ENCODE measurements at places on chromosomes 5 and 9.

- no peak for DNase-seq
- no peaks in the 10 kb centered on the region for H3K36me3 ChIP-seq
- peak overlapping the region; percentile 91 for H3K27ac ChIP-seq
- peak overlapping the region; percentile 90 for H3K4me3 ChIP-seq
Measured at GRCh38 chr5:132370971-132371602, 1.6 kb downstream of the SLC22A5 start.

DNA sequence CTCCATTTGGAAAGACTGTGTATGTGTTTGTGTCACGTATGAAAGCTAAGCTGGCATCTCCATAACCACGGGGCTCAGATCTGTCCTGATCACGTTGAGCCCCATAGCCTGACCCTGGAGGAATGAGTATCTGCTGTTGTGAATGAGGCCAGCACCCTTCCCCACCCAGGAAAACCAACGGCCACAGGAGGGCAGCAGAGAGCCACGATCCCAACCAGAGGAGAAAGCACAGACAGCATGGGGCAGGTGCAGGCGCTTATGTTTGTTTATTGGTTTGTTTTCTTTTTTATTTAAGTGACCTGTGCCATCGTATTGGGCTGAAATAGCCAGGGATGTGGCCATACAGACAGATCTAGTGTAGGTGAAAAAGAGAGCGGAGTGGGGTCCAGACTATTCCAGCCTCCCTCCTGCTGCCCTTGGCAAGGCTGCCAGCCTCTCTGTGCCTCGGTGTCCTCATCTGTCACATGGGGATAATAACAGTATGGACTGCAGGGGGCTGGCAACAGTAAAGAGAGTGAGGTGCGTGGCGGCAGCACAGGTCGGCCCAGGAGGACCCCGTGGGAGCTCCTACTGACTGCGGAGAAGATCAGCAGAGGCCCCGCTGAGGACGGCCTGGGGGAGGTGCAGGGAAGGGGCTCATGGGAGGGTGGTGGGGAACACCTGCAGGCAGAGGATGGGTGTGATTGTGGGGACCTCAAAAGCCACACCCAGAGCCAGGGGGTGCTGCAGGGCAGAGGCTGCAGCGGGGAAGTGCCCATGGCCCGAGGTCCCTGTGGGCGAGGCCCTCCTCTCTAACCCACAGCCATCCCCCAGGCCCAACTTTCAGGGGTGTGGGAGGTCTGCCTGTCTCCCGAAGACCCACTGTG is 12.1 kb downstream of the OR2V2 start:
- no peaks in the 10 kb centered on the region for H3K4me1 ChIP-seq
- no peak overlapping the region for H3K4me3 ChIP-seq
- peak overlapping the region; percentile 72 for H3K27ac ChIP-seq

- H3K27me3 ChIP-seq = no peaks in the 10 kb centered on the region
- no peak for DNase-seq
- no peaks in the 10 kb centered on the region for H3K36me3 ChIP-seq
- no peak overlapping the region for H3K4me3 ChIP-seq
Measured at GRCh38 chr9:9950813-9951212, 662.0 kb downstream of the PTPRD start.

DNA sequence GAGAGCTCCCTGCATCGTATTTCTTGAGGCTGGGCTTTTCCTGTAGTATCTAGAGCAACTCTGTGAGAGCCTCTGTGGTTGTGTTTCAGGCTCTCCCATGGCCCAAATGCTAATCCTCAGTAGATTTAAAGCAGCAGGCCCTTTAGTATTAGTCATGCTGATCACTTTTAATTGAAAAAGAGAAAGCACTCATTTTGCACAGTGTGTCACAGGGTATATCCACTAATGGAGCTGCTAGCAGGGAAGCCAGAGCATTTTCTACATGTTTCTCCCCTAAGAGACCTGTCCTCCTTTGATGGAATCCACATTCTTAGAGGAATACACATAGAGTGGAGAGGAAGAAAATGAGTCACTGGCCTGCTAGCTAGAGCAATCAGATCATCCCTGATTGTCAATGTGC is 348.5 kb downstream of the TMEM232 start:
- no peaks in the 10 kb centered on the region for H3K27me3 ChIP-seq
- H3K4me1 ChIP-seq = no peaks in the 10 kb centered on the region
- no peak overlapping the region for H3K27ac ChIP-seq
- H3K4me3 ChIP-seq = no peak overlapping the region
- no peak for DNase-seq

DNA sequence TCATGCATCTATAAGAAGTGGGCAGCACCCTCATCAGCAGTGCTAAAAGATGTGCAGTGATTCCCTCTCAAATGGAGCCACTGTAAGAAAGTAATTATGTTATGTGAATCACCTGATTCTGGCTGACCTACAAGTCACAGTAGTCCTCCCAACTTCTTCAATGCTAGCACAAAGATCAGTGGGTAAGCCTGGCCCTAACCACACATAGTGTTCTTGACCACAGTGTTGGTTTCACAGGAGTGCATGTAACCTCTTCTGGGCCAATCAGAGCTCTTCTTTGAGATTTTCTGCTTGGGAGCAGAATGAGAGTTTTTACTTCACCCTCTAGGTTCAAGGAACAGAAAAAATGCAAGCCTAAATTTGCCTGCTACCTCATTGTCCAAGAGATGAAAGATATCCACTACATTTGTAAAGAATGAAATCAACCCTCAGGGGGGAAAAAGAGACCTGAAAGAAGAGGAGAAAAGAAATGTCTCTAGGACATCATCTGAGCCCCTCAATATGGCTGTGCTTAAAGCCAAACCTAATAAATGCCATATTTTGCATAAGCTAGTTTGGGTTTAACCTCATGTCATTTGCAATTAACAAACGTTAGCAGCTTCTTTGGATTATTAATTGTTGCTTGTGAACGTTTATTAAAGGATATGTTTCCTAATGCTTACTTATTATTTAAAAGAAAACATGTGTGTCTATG is 65.3 kb upstream of the ADRB2 start:
- H3K27ac ChIP-seq = no peak overlapping the region
- no peaks in the 10 kb centered on the region for H3K36me3 ChIP-seq
- DNase-seq = no peak
- no peaks in the 10 kb centered on the region for H3K4me1 ChIP-seq

DNA sequence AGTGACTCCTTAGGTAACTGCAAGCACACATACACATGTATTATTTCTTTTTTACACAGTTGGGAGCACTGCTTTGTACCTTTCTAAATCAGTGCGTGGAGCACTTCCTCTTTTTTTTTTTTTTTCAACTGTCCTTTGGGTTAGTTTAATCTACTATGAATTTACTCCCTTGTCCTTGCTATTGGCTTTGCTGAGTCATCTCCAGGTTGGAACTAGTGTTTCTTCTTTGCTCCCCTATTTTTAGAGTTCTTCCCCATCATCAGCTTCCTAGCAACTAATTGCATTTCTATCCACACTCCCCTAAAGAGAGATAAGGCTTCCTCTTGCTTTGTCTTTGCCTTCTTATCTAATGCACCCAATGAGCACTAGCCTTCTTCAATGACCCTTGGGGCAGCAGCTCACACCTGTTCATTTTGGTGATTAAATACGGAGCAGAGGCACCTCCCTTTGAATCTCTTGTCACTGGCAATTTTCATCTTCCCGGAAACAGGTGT is 24.3 kb downstream of the S100Z start:
- DNase-seq = no peak
- no peaks in the 10 kb centered on the region for H3K27me3 ChIP-seq
- H3K4me3 ChIP-seq = no peak overlapping the region
- no peak overlapping the region for H3K27ac ChIP-seq
- H3K4me1 ChIP-seq = no peaks in the 10 kb centered on the region
- H3K36me3 ChIP-seq = no peaks in the 10 kb centered on the region

GRCh38 chr9:90432951-90433350 is 209.7 kb downstream of the DIRAS2 start:
- DNase-seq = no peak
- no peak overlapping the region for H3K27ac ChIP-seq
- no peaks in the 10 kb centered on the region for H3K36me3 ChIP-seq
- peaks cover 6% of the 10 kb centered on the region for H3K27me3 ChIP-seq
- H3K4me1 ChIP-seq = no peaks in the 10 kb centered on the region
- no peak overlapping the region for H3K4me3 ChIP-seq

DNA sequence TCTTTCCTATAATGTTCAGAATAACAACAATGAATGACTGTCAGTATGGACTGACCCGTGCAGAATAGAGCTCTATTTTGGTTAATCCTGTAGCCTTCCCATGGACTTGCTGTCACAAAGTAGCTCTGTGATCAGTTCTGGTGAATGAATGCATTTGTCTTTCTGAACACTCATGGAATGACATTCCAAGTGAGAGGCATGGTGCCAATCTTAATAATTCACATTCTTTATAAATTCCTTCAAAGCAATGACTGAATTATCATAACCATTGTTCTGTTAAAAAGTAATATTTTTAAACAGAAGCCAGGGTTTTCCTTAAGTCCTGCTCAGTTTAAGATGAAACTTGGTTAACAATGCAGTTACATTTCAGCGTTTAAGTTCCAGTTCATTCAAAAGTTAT is 360.5 kb downstream of the ICE1 start:
- H3K4me1 ChIP-seq = no peaks in the 10 kb centered on the region
- no peaks in the 10 kb centered on the region for H3K27me3 ChIP-seq
- DNase-seq = no peak
- H3K4me3 ChIP-seq = no peak overlapping the region
- H3K27ac ChIP-seq = no peak overlapping the region

DNA sequence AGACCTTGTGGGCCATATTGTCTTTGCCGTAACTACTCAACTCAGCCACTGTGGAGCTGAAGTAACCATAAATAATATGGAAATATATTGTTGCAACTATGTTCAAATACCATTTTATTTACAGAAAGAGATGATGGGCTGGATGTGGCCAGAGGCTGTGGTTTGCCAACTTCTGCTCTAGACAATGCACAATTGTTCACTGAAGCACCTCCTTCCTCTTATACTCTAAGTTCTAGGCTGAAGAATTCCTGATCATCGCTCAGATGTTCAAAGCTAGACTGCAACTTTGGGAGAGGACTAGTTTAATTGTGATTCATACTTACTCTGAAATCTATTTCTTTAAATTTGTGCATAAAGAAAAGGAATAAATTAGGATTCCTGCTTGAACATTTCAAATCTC is 245.0 kb downstream of the TAF11L14 start:
- no peak overlapping the region for H3K4me3 ChIP-seq
- DNase-seq = no peak

DNA sequence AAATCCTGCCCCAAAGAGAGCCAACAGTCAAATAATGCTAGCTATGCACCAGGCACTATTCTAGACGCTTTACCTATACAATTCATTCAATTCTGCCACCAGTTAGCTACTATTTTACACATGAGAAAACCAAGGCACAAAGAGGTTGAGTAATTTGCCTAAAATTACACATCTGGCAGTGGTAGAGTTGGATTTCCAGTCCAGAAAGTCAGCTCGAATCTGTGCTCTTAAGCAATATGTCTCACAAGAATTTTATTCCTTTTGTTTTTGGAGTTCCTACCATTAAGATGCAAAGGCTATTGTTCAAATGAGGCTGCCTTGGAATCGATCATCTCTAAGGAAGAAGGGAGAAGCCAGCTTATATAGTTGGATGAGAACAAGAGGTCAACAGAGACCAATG is 256.9 kb upstream of the RASA1 start:
- H3K4me1 ChIP-seq = peaks cover 13% of the 10 kb centered on the region
- peak overlapping the region; percentile 26 for H3K27ac ChIP-seq
- H3K4me3 ChIP-seq = no peak overlapping the region
- no peaks in the 10 kb centered on the region for H3K27me3 ChIP-seq
- no peak for DNase-seq

DNA sequence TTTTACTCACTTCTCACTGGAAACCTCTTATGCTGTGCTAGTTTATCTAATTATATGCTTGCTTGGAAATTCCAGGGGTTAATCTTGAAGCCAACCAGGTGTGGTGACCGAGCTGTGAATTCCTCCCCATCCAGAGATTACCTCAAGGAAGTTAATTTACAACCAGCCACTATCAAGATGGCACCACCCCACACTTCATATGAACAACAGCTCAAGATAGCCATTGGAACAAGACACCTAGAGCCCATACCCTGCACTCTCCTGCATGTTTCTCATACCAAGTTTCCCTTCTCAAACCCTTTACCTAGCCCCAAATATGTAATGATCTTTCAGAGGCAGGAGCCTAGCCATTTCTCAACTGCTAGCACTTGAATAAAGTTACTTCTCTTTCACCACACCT is 2156.9 kb upstream of the C9orf72 start:
- no peak for DNase-seq
- H3K4me1 ChIP-seq = no peaks in the 10 kb centered on the region
- no peaks in the 10 kb centered on the region for H3K27me3 ChIP-seq
- no peak overlapping the region for H3K4me3 ChIP-seq

DNA sequence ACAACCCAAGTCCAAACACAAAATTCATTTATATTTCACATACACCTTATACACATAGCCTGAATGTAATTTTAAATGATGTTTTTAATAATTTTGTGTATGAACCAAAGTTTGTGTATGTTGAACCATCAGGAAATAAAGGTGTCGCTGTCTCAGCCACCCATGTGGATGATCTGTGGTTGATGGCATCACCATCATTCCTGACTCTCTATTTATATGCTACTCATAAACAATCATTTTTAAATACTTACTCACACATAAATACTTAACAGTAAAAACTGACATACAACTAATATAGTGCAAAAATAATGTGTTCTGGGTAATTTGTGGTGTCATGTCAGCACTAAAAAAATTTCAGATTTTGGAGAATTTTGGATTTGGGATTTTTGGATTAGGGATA is 38.4 kb downstream of the SMC5 start:
- no peak overlapping the region for H3K4me3 ChIP-seq
- H3K27ac ChIP-seq = no peak overlapping the region
- no peak for DNase-seq
- H3K27me3 ChIP-seq = no peaks in the 10 kb centered on the region
- peaks cover 60% of the 10 kb centered on the region for H3K36me3 ChIP-seq

DNA sequence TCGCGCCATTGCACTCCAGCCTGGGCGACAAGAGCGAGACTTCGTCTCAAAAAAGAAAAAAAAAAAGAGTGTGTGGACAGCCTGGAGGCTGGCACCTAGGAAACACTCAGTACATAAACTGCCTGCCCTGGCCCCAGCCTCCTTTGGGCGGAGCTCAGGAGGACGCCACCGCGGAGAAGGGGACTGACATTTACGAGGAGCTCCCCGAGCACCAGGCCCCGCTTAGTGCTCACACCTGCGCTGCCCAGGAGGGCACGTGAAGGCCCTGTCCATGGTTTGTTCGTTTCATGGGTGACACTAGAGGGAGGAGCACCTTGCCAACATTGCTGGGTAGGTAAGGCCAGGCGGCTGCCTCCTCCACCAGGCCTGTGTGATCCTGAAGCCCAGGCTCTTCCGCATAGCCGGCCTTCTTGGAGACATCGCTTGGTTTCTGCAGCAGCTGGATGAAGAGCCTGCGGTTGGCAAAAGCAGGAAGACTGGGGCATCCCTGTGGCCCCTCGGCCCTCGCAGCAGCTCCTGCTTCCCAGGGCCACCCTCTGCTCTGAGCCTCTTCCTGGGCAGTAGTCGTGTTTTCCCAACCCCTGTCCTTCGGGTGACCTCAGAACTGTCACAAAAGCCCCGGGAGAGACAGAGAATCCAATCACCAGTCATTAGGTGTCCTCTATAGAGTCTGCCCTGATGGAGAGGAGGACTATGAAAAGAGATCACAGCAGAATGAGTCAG is 26.2 kb upstream of the LAMC3 start:
- DNase-seq = no peak
- H3K4me1 ChIP-seq = no peaks in the 10 kb centered on the region
- no peaks in the 10 kb centered on the region for H3K36me3 ChIP-seq
- H3K27me3 ChIP-seq = no peaks in the 10 kb centered on the region
- no peak overlapping the region for H3K27ac ChIP-seq
- no peak overlapping the region for H3K4me3 ChIP-seq

- H3K36me3 ChIP-seq = peaks cover 44% of the 10 kb centered on the region
- H3K27me3 ChIP-seq = no peaks in the 10 kb centered on the region
- H3K4me1 ChIP-seq = no peaks in the 10 kb centered on the region
- DNase-seq = no peak
- no peak overlapping the region for H3K4me3 ChIP-seq
Measured at GRCh38 chr9:128809036-128809599, 9.2 kb upstream of the ENDOG start.
